ENCODE measurements at places on chromosomes 13 and 19.
A peak's percentile ranks its signal among the peaks of the same experiment; 100 is the strongest.

DNA sequence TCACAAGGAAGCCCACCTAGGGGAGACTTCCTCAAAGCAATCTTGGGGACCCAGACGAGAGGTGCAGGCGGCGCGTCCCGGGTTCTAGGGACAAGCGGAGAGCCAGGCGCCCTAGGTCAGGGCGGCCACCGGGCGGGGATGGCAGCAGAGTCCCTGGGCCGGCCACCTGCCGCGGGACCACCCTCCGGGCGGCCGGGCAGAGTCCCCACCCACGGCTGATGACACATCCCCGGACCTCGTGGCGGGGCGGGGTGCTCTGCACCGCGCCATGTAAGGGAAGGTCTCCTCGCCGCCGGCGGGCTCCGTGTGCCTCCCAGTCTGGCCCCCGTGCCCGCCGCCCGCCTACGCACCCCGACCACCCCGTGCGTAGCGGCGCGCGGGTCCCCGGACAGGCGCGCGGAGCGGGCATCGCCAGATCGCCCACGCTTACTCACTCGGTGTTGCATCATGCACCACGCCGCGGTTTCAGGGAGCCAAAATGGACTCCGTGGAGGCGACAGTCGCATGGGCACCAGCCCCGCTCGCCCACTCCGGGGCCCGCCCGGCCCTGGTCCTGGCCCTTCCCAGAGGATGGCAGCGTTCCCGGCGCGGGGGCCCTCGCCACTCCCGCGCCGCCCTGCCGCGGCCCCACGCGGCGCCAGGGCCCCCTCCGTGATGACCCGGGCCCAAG, 643 bp downstream of the SLC7A1 start:
- peak; percentile 30 for DNase-seq

DNA sequence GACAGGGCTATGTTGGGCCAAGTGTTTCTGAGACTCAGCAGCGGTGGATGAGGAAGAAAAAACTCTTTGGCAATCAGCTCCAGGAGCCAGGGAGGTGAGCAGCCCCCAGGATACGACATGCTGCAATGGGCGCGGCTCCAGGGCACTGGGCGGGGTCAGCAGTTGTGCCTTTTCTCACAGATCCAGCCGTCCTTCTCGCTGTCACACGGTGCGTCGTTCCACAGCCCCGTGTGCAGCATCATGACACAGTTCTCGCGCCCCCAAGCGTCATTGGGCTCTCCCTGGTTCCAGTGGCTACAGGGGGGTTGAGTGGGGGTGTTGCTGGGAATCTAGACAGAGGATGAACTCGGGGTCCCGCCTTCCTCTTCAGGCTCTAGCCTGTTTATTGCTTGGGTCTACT, 2.7 kb downstream of the CLEC4G start:
- no peak for DNase-seq

DNA sequence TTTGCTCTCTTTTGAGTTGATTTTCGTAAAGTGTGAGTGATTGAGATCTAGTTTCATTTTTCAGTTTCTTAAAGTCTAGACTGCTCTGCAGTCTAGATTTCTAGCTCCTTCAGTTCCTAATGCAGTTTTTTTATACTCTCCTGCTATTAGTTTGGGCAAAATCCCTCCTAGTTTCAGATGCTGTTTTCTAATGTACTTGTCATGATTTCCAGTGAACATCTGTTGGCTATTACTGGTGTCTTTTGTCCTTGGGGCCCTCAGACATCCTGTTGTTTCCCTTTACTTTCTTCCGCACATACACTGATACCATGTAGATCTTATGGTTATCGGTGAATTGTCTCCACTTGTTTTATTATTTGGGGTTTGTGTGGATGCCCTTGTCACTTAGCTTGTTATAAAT, 292.1 kb downstream of the TDRD3 start:
- no peak for DNase-seq

DNA sequence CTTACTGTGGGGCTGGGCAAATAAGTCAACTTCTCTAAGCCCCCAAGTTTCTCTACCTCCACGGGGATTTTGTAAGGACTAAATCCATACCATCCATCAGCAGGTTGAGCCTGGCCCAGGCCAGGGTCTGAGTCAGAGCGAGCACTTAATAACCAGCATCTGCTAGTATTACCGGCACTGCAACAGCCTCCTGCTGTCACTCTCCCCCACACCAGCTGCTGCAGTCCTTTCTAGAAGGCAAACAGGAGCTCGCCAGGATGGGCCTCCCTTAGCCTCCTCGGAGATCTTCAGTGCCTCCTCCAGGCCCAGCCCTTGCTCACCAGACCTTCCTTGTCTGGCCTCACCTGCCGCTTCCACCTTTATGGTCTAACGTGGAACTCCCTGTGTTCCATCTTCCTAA, 3.2 kb downstream of the NAPA start:
- no peak for DNase-seq

GRCh38 chr13:99393791-99394735, 86.9 kb upstream of the GPR183 start:
- no peak for DNase-seq

DNA sequence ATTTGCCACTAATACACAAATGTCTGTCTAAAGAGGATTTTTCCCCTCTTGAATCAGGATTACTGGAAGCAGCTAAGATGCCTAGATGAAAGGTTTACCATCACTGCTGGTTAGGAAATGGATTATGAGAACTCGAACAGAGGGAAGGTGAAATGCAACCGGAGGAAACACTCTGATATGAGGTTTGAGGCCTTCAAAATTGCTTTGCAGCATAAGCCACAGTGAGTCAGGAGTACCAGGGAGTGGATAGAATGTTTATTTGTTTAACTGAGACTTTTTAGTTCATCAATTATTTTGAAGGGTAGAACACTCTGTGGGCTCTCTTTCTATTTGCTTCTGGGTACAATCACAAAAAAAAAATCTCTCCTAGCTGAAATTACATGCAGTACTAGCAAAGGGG, 18.1 kb downstream of the CDADC1 start:
- no peak for DNase-seq

- DNase-seq = no peak
Measured at GRCh38 chr13:20080377-20081164, 80.3 kb downstream of the GJA3 start.

GRCh38 chr19:50975766-50976165, 6.4 kb upstream of the KLK6 start:
- no peak for DNase-seq

DNA sequence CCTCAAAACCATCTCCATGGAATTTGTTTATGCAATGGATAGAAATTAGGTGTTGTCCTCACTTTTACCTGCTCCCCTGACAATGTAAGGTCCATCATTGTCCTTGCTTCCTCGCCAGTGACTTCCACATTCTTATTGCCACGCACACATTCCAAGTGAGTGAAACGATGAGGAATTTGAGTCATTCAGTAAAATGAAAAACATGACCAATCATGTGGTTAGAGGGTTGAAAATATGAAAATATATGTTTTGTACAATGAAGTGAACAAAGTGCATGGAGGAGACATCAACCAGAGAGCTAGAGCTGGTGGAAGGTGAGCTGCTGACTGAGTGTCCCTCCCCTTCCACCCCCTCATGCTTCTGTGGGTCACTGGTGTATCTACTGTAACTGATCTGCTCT, 91.7 kb downstream of the ATP8A2 start:
- no peak for DNase-seq

DNA sequence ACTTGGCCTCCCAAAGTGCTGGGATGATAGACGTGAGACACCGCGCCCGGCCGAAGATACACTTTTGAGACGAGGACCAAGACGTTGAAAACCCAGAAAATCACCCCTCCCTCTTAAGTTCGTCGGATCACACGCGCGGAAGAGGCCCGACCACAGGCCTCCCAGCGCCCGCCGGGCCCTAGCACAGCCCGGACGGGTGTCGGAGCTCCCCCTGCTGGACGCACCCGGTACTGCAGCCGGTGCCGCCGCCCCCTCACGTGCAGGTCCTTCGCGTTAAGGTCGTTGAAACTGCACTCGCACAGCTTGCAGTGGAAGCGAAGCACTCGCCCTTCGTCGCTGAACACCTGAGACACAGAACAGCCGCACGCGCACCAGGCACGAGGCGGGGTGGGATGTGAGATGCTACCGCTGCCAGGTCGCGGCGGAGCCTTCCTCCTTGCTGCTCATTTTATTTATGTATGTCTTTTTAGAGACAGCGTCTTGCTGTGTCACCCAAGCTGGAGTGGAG, 35.7 kb upstream of the MATK start:
- peak; percentile 66 for DNase-seq

- DNase-seq = peak; percentile 78
Measured at GRCh38 chr13:110524541-110525257, 36.8 kb downstream of the RAB20 start.

DNA sequence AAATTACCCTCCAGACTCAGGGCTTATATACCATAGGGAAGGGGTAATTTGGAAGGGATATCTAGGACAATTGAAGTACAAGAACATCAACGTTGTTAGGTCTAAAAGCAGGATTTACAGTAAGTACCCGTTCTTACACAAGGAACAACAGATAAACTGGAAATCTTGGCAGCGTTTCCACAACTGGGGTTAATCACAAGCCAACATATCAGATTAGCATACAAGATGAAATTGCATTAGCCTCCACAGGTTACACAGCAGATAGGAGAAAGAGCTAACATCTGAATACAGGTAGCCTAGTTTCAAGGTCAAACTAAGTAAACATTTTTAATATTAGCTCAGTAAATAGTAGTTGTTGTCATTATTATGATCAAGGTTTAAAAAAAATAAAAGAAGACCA, 1214.0 kb upstream of the PCDH20 start:
- no peak for DNase-seq

GRCh38 chr13:90493667-90494066, 853.8 kb upstream of the MIR17HG start:
- no peak for DNase-seq

- DNase-seq = no peak
Measured at GRCh38 chr19:2421581-2422306, 5.6 kb downstream of the TIMM13 start.

DNA sequence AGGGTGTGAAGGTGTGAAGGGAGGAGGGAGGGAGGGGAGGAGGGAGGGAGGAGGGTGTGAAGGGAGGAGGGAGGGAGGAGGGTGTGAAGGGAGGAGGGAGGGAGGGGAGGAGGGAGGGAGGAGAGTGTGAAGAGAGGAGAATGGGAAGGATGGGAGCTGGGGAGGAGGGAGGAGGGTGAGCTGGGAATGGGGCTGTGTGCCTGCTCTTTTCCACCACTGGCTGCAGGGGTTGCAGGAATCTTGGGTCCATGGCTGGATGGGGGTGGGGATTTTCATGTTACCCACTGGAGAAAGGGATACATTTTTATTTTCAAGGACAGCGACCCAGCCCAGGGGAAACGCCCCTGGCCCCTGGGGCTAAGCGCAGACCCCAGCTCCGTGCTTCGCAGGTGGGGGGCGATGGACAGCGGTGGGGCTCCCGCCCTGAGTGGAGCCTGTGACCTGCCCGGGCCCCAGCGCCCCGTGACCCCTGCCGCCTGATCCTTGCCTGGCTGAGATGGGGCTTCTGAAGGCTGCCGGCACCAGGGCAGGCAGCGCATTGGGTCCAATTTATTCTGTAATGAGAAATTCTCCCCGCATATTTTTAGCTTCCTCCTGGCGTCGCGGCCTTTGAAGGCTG, 3.0 kb upstream of the EFNA2 start:
- DNase-seq = no peak

DNA sequence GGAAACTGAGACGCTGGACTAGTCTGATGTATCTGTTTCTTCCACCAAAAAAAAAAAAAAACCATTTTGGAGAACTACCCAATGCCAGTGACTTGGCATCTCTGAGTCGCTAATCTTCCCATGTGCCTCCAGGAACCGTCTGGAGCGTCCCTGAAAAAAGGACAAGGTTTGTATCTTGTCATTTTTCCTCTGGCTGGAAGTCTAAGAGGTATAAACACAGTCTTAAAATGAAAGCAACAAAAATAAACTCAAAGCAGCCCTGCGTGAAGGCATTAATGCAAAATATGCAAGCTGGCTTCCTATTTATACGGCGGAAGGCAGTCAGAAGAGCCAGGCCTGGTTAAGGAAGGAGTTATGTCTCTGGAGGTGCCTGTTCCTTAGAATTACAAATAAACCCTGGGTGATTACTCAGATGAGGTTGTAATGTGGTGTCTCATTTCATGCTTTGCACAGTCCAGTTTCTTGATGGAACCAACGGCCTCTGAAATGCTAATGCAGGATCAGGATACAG, 20.3 kb downstream of the ACTN4 start:
- DNase-seq = no peak

GRCh38 chr13:52922961-52923360, 74.5 kb upstream of the PCDH8 start:
- no peak for DNase-seq

DNA sequence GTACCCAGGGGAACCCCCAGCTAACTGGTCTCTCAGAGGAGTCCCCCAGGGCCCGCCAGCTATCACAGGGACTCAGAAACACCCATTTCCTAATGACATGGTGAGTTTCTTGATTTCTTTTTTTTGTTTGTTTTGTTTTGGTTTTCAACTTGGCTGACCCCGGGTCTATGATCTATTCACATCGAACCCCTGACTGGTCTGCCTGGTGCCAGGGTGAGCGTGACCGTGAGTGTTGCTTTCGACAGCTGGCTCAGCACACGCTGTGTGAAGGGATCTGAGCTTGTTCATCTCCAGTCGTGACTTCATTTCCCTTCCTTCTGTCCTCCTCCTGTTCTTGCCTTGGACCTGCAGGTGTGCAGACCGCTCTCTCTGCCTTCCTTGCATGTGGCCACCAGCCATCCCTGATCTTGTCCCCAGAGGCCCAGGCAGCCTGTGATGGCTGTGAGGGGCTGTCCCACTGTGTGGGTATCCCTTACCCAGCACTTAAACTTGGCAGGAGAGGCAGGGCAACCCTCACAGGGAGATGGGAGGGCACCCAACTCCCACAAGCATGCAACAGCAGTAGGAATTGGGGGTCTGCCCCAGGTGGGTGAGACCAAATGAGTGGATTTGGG, 26.2 kb downstream of the TMEM161A start:
- DNase-seq = no peak

GRCh38 chr13:25455146-25455545, 83.4 kb downstream of the ATP8A2 start:
- no peak for DNase-seq

DNA sequence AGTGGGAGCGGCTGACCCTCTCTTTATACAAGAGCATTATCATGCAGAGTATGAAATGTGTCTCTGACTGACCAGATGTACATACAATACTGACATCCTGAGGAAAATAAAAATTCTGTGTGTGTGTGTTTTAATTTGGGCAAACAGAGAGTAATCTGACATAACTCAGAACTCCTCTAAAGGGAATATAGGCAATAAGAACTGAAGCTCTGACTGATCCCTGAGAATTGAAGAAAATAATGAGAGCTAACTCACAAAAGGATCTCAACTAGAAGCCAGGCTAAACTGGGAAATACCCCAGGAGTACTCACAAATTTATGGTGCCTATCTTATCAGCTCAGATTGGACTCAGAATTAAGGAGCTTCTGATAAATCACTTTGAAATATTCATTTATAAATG, 539.9 kb downstream of the OLFM4 start:
- no peak for DNase-seq

DNA sequence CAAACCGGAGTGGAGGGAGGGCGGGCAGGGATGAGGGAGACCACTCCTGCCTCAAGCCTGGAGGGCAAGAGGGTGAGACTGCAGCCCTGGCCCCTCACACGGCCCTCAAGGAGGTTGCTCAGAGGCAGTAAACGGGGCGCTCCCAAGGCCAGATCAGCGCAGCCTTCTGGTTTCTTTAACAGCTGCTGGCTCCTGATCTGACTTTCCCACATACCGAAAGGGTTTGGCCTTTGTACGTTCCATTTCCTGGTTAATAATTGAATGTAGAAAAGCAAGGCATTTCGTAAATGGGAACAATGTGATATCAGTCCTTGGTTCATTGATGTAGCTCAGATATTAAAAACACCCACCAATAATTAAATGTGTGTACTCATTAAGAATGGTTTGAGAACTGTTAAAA, 71.5 kb downstream of the GGACT start:
- no peak for DNase-seq

GRCh38 chr19:39710333-39710890, 6.1 kb downstream of the LGALS14 start:
- no peak for DNase-seq

GRCh38 chr19:19711934-19712828, 20.7 kb downstream of the ZNF14 start:
- DNase-seq = no peak
